ENCODE measurements at places on chromosomes 5 and 9. TPM values are rescaled to one million over a fixed set of nuclear protein-coding genes. Genes with fewer than 3 reads are reported as not detected.

The BARHL1 gene
- not detected for total RNA-seq

The SLC6A18 gene
- not detected for total RNA-seq

The SELENOP gene
- 1,002 TPM for total RNA-seq

The PPP3R2 gene
- not detected for total RNA-seq

The ZBTB26 gene
- 12.0 TPM for total RNA-seq
